ENCODE measurements at places on chromosomes 12 and 14.

DNA sequence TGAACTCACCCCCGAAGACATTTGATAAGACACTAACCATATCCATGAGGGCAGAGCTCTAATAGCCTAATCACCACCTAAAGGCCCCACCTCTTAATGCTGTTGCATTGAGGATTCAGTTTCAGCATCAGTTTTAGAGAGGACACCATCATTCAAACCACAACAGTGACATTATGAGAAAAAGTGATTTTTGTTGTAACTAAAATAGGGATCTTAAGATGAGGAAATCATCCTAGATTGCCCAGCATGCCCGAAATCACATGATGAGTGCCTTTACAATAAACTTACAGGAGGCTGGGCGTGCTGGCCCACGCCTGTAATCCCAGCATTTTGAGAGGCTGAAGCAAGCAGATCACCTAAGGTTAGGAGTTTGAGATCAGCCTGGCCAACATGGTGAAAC is 9.7 kb upstream of the GLT1D1 start:
- no peak for DNase-seq

GRCh38 chr14:102200690-102201352 is 61.1 kb downstream of the WDR20 start:
- DNase-seq: no peak

GRCh38 chr14:100584056-100585031 is 2.9 kb downstream of the BEGAIN start:
- no peak for DNase-seq

- DNase-seq: no peak
Measured at GRCh38 chr12:20142316-20142715, 226.0 kb upstream of the PDE3A start.

GRCh38 chr14:70009961-70010360 is 130.7 kb downstream of the SMOC1 start:
- no peak for DNase-seq

DNA sequence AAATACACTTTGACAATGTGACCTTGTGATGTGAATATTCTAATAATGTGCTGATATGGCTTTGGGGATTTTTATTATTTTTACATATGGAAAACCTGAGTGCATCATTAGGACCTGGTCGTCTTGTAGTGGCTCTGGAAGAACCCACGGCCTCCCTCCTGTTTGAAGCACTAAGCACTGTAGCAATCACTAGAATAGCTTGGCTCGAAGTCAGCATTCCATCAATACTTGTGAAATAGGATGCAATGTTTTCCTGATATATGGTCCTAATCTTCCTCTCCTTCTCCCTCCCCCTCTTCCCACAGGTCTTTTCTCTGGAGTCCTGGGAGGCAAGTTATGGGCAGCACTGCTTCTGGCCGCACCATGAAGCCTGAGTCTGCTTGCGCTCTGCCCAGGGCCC is 71.9 kb downstream of the NRXN3 start:
- DNase-seq: no peak

- no peak for DNase-seq
Measured at GRCh38 chr12:13425766-13426165, 229.2 kb downstream of the EMP1 start.

- DNase-seq: no peak
Measured at GRCh38 chr12:99901181-99901580, 83.6 kb downstream of the ANKS1B start.

GRCh38 chr12:88230271-88230670 is 88.2 kb downstream of the TMTC3 start:
- no peak for DNase-seq

- no peak for DNase-seq
Measured at GRCh38 chr12:2679068-2679815, 115.5 kb upstream of the FKBP4 start.

GRCh38 chr14:64612021-64612380 is 62.2 kb downstream of the PPP1R36 start:
- no peak for DNase-seq

- no peak for DNase-seq
Measured at GRCh38 chr14:100393362-100393761, 70.2 kb downstream of the SLC25A47 start.

DNA sequence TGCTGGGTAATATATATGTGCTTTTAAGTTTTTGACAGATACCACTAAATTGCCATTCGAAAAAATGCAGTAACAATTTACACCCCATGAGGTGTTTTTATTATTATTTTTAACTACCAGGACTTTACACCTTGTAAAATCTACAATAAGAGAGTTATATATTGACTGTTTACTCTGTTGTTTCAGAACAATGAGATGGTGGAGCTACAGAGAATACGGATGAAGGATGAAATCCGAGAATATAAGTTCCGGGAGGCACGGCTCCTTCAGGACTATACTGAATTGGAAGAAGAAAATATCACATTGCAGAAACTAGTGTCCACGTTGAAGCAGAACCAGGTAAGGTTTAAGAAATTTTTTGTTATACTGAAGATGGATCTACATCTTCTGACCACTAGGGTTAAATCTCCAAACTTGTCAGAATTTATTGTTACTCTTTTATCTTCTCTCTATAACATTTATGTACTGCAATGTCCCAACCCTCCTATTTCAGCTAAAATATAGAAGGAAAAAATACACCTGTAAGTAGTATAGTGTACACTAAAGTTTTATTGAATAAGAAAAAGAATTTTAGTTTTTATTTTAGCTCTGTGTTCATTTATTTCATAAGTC is 105.4 kb upstream of the FGD4 start:
- no peak for DNase-seq
